Activated CD4-positive, alpha-beta memory T cell treated with anti-CD3 and anti-CD28 coated beads, Interleukin-2, amount 10 ng/mL, durations not matched to agents 7 days and 5 days (primary cell): ENCODE measurements at places on chromosomes 2 and 18. TPM values are rescaled to one million over a fixed set of nuclear protein-coding genes. Genes with fewer than 3 reads are reported as not detected.

The LAPTM4A gene
- total RNA-seq, result 36.1 TPM

DNA sequence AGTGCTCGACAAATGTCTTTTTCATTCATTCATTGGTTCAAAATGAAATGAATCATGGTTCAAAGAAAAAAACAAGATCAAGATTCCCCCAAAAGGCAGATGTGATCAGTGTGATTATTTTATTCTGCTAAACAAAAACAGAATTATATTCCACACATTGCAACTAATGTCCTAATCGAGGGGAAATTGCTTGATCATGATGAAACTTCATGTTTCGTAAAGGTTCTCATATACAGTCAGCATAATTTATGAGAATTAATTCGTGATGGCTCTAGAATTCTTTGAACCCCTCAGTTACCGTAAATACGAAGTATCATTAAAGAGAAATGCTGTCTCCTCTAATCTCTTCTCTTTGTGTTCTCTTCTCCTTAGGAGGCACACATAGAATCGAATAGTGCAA lies 42.1 kb upstream of the MBOAT2 start:
- DNase-seq, result no peak

The LIMS1 gene
- total RNA-seq, result 129 TPM

GRCh38 chr18:45175511-45175910 lies 439.8 kb upstream of the SLC14A2 start:
- no peak for DNase-seq
